ENCODE measurements at places on chromosomes 13 and 19.

GRCh38 chr19:41886761-41887710 is 4.1 kb downstream of the ARHGEF1 start:
- no peak for DNase-seq

DNA sequence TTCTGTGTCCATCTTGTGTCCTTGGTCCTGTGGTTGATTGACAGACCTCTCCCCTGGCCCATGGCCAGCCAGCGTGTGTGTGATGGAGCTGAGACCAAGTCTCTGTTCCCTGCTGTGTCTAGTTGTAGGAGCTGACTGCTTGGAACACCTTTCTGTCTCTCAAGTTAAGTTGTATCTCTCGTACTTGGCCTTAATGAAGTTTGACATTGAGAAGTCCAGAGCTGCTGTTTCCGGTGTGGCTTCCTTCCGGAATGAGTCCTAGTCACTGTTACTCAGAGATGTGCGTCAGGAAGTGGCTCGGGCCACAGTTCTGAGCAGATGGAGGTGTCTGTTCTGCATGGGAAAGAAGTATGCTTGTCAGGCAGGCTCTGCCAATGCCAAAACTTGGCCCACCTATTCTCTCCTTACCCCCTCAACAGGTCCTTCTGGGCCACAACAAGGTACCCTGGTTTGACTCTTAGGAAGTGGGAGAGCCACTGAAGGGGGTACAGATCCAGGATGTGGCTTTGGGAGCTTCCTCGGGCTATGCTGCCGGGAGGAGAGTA is 54.3 kb downstream of the GATAD2A start:
- no peak for DNase-seq

GRCh38 chr13:36834299-36834698 is 15.3 kb downstream of the RFXAP start:
- no peak for DNase-seq

GRCh38 chr19:4711211-4711610 is 12.4 kb downstream of the DPP9 start:
- no peak for DNase-seq

- DNase-seq, result no peak
Observed at GRCh38 chr13:73995736-73996135, 138.5 kb downstream of the KLF12 start.

DNA sequence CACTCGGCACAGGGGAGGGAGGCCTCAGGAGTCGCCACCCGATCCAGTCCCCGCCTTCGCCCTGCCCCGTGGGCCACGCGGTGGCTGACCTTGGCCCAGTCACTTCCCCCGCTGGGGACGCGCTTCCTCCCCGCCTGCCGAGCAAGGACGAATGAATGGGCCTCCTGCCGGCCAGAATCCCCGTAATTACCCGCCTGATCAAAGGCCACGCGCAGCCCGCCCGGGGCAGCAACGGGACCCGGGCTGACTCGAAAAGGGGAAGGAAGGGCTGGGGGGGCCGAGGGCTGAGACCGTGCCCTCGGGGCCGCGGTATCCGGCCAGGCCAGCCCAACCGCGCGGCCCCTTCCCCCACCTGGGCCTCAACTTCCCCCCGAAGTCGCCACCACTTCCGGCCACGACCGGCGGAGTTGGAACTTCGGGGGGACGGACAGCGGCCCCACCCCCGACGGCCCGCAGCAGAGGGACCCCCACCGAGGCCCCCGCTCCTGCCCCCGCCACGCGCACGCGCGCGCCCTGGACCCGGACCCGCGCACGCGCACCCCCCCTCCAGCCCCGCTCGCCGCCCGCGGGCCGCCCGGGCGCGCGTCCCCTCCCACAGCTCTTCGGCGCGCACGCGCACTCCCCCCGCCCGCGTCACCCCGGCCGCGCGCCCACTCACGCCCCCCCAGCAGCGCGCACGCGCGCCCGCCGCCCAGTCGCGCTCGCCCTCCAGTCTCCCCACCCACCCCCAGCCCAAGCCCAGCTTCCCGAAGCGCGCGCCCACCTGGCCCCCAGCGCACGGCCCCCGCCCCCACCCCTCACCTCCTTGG is 520 bp downstream of the ZNF787 start:
- peak; percentile 44 for DNase-seq

DNA sequence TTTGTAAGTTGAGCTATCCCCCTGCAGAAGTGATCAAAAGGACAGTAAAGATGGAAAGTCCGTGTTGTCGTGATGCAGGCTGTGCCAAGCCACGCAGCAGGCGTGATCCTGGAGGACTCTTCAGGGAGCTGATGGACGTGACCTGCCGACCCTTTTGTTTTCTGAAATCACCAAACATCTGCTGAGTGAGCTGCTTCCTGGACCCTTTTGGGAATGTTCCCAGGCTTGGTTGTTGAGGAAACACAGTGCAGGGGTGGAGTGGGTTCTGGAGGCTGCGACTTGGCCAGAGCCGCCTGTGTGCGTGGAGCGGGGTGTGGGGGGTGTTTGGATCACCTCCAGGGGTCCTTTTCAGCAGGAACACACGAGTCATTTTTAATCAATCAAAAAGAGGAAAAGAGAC is 15.4 kb upstream of the CPAMD8 start:
- no peak for DNase-seq

DNA sequence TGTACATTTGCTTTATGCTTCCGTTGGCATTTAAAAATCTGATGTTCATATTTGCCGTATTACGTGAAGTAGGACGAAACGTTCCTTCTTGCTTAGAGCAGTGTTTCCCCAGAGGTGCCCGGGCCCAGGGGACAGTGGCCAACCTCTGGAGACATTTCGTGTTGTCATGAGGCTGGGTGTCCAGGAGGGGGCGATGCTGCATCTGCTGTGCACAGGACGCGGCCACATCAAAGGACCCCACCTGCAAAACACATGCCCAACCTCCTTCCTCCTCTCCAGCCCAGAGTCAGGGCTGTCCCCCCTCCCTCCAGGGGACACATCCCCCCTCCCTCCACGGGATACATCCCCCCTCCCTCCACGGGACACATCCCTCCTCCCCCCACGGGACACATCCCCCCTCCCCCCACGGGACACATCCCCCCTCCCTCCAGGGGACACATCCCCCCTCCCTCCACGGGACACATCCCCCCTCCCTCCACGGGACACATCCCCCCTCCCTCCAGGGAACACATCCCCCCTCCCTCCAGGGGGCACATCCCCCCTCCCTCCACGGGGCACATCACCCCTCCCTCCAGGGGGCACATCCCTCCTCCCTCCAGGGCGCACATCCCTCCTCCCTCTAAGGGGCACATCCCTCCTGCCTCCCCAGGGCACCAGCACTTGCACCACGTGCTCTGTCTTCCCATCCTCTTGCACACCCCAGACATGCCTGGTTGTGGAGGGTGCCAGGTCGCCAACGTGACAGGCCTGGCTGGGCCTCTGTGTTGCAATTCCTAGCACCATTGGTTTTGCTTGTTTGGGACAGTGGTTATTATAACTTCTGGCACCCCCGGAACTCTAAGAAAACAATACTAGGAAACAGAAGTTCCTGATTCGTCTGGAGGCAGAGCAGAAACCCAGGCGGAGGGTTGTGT is 46.7 kb downstream of the GAS6 start:
- peak; percentile 54 for DNase-seq

DNA sequence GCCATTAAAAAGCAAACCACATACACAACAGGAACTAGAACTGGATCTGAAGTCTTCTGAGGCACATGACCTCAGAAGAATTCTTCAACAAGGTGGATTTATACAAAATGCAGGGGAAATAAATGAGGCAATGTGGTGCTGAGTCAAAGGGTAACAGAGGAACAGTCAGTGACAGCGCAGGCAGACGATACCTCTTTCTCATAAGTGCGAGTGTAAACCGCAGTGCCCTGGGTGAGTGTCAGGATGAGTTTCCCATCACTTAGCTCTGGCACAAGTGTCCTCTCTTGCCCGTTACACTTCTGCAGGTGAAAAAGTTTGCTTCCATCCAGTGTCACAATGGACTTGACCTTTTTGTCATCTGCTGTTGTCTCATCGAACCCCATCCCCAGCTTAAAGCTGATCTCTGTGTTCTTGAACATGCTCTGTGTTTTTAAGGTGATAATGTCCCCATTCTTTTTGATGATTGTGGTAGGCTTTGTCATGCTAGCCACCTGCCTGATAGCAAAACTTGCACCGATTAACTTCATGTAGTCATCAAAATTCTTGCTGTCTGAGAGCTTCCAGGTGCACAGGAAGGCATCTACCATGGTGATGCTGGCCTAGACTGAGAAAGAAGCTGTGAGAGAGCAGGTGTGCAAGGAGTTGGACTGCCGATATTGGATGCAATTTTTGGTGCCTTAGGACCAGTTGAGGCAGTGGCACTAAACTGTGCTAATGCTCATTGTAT is 97.3 kb downstream of the AKAP11 start:
- DNase-seq, result no peak

- no peak for DNase-seq
Observed at GRCh38 chr13:25112695-25113255, 16.8 kb downstream of the PABPC3 start.

GRCh38 chr13:32019612-32020233 is 11.9 kb upstream of the FRY start:
- DNase-seq, result peak; percentile 75

DNA sequence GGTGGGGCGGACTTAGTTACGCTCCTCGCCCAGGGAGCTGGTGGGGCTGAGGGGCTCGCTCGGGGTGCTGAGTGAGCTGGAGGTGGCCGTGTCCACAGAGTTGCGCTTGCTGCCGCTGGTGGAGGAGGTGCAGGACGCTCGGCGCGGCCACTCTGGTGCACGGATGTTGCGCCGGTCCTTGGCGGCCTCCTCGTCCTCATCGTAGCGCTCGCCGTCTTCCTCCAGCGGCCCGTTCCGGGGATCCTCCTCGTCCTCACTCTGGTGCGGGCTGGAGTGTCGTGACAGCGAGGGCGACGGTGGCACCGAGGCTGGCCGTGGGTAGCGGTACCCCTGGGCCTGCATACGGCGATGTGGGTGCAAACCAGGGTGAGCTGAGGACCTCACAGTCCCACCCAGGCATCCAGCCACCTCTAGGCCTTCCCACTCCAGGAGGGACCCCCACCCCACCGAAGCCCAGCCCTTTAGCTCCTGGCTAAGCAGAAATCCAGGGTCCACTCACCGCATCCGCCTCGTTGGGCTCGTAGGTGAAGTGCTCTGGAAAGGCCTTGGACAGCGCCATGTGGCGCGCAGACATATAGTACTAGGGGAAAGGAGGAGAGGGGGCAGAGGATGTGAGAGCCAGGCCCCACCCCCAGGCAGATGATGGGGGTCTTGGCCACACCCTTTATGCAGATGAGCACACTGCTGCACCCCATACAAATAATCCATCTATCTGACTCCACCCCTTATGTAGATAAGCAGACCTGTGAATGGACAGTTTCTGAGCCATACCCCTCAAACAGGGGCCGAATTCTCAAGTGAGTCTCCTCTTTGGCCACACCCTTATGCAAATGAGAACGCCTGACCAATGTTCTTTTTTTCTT is 4.4 kb downstream of the FTL start:
- DNase-seq, result peak; percentile 47

- DNase-seq, result no peak
Observed at GRCh38 chr13:75418997-75419396, 63.0 kb downstream of the TBC1D4 start.

DNA sequence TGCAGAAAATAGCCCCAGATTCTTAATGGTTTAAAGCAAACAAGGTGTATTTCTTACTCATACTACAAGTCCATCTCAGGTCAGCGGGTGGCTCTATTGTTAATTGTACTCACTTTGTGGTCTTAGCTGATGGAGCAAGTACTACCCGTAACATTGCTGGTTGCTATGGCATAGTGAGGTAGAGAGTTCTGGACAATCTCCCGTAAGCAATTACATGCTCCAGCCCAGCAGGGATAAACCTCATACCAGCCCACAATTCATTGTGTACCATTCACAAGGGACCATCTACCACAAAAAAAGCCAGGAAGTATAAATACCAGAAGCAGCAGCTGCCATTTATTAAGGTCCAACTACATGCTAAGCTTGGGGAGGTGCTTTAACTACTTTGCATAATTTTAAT is 167.1 kb downstream of the PCDH9 start:
- DNase-seq, result no peak

GRCh38 chr13:42106998-42107397 is 58.5 kb downstream of the DGKH start:
- no peak for DNase-seq

GRCh38 chr13:41494202-41494601 is 36.9 kb downstream of the RGCC start:
- DNase-seq, result no peak

DNA sequence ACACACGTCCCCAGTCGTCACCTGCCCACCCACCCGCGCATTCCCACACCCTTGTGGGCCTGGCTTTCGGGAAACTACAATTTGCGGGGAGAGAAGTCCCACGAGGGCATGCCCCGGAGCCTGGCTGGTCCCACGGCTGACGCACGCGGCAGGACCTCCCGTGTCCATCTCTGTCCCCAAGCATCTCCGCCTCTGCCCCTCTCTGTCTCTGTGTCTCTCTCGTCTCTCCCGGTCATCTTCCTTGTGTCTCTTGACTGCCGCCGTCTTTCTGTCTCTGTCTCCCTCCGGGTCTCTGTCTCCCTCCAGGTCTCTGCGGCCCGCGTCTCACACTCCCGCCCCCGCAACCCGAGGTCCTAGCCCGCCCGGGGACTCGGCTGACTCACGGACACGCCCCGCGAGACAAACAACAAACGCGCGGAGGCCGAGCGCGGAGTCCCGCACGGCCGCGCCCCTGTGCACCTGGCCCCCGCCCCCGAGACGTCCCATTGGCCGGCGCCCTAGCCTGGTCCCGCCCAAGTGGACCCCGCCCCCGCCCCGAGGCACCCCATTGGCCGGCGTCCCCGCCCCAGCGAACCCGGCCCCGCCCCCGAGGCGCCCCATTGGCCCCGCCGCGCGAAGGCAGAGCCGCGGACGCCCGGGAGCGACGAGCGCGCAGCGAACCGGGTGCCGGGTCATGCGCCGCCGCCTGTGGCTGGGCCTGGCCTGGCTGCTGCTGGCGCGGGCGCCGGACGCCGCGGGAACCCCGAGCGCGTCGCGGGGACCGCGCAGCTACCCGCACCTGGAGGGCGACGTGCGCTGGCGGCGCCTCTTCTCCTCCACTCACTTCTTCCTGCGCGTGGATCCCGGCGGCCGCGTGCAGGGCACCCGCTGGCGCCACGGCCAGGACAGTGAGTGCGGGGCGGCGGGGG is at the start of gene FGF22:
Gene FGF22, plus strand, starts transcription at position 627 of the 908 bp plus-strand sequence. Its CDS starts 47 bp downstream, at position 674.
- DNase-seq, result peak; percentile 77

GRCh38 chr13:113596321-113597200 is 12.0 kb downstream of the TFDP1 start:
- no peak for DNase-seq

Data from HAP-1 (cell line).